ENCODE measurements at places on chromosomes 1 and 21. TPM values are rescaled to one million over a fixed set of nuclear protein-coding genes. Genes with fewer than 3 reads are reported as not detected.

DNA sequence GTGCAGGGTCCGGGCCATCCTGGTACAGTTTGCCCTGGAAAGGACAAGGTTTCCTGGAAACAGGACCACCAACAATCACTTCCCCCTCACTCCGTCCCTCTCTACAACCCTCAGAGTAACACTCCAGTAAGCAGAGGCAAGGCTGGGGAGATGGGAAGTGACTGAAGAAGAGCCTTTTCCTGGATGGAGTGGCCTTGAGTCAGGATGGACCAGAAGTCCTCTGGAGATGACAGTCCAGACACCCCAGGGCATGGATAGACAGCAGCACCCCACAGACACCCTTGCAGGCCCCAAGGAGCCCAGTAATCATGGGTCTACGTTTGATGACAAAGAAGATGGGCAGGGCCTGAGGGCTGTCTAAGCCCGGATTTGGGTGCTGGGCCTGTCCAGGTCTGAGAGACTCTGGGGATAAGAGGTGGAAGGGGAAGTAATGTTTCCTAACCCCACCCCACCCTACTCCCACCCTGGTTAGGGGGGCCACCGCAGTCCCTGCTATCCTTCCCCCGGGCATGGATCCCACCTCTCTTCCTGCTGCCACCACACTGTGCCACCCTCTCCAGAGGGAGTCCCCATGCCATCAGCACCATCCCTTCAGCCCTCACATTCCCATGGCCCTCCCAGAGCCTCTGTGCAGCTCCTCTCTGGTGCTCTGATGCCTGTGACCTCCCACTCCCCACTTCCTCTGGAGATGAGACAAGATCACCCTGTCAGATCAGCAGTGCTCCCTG lies 7.2 kb upstream of the S100A8 start:
- no peaks in the 10 kb centered on the region for H3K36me3 ChIP-seq
- DNase-seq, result no peak
- H3K27ac ChIP-seq, result no peak overlapping the region
- H3K27me3 ChIP-seq, result peaks cover 17% of the 10 kb centered on the region
- H3K4me1 ChIP-seq, result peaks cover 2% of the 10 kb centered on the region

GRCh38 chr1:204756811-204757210 lies 71.3 kb upstream of the LRRN2 start:
- no peak for DNase-seq
- peaks cover 12% of the 10 kb centered on the region for H3K36me3 ChIP-seq
- peaks cover 11% of the 10 kb centered on the region for H3K4me1 ChIP-seq
- H3K4me3 ChIP-seq, result no peak overlapping the region

The OR14K1 gene
- total RNA-seq, result not detected

DNA sequence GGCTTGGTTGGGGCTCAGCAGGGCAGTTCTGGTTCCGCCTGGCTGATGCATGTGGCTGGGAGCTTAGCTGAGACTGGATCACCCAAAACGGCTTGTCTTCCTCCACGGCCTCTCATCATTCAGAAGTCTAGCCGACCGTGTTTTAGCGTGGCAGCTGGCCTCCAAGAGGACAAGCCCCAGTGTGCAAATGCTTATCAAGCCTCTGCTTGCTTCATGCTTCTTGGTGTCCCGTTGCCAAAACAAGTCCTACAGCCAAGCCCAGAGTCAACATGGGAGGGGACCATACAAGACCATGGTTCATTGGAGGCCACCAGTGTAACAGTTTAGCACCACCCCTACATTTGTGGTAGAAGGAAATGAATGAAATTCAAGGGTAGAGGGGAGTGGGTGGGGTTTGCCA lies 10.5 kb upstream of the KDF1 start:
- DNase-seq, result no peak
- peaks cover 12% of the 10 kb centered on the region for H3K27me3 ChIP-seq
- no peaks in the 10 kb centered on the region for H3K36me3 ChIP-seq
- no peak overlapping the region for H3K4me3 ChIP-seq

GRCh38 chr1:115880981-115881672 lies 40.2 kb upstream of the NHLH2 start:
- no peak for DNase-seq
- H3K36me3 ChIP-seq, result no peaks in the 10 kb centered on the region
- H3K4me3 ChIP-seq, result no peak overlapping the region
- peaks cover 12% of the 10 kb centered on the region for H3K4me1 ChIP-seq
- peaks cover 3% of the 10 kb centered on the region for H3K27me3 ChIP-seq

GRCh38 chr1:10519016-10519417 lies 44.3 kb downstream of the PEX14 start:
- no peak for DNase-seq
- peaks cover 54% of the 10 kb centered on the region for H3K4me1 ChIP-seq
- H3K27me3 ChIP-seq, result peaks cover 5% of the 10 kb centered on the region
- H3K27ac ChIP-seq, result peak overlapping the region; percentile 60
- no peaks in the 10 kb centered on the region for H3K36me3 ChIP-seq

GRCh38 chr1:9455487-9456234 lies 83.6 kb upstream of the SLC25A33 start:
- H3K4me3 ChIP-seq, result peak overlapping the region; percentile 41
- peaks cover 6% of the 10 kb centered on the region for H3K27me3 ChIP-seq
- peaks cover 29% of the 10 kb centered on the region for H3K4me1 ChIP-seq
- DNase-seq, result peak; percentile 88

The UMODL1 gene
- total RNA-seq, result not detected

All from glutamatergic neuron (in vitro differentiated cells).